NCI-H226 (cell line): ENCODE measurements at places on chromosomes 5 and 9.

DNA sequence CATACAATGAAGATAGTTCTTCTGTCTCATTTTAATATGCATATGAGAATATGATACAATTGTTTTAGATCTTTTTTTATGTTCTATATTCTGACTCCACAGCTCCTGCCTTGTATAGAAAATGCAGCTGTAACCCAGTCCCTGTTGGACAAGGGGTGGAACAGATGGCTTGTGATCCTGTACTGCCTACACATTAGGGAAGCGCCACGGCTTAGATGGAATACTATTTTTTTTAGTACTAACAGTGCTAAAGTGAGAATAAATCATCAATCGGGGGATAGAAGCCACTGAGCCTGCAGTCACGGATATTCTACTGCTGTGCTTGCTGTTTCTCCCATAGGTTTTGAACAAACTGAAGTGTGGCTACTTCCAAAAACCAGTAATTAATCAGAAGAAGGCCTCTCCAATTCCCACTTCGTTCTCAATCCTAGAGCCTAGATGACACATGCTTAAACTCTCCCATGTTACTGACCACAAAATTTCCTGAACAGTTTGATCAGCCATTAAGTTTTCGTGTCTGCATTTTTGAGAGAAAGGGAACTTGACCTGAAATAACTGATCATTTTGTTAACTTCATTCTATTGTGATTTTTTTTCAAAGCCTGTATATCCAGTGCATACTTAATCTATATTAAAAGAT, 150.3 kb downstream of the CDH18 start:
- no peak for DNase-seq

GRCh38 chr5:87081511-87082372, 185.9 kb upstream of the RASA1 start:
- no peak for DNase-seq

- DNase-seq, result no peak
Observed at GRCh38 chr5:149517461-149518122, 33.6 kb downstream of the CSNK1A1 start.

DNA sequence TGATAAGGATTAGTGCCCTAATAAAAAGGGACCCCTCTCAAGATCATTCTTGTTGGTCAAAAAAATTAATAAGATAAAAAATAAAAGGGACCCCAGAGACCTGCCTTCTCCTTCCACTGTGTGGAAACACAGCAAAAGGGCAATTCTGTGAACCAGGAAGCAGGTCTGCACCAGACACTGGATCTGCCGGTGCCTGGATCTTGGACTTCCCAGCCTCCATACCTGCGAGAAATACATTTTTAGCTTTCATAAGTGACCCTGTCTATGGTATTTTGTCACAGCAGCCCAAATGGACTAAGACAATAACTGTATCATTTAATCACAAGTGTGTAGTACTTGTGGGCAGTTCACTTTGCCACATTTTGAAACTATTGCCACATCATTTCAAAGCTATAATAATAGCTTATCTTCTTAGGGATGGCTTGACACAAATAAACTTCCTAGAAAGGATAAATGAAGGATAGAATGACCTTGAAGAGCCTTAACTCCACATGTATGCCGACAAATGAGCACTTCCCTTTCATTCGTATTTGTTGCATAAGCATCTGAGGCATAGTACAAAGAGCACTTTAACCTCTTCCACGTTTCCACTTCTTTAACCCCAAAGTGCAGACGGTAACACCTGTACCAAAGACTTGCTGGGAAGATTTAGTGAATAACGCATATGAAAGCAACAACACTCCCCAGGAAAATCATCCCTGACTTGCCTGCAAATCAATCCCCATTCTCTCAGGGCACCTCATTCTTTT, 336.5 kb downstream of the RFX3 start:
- no peak for DNase-seq

GRCh38 chr5:76022611-76023010, 60.6 kb upstream of the SV2C start:
- DNase-seq, result no peak

DNA sequence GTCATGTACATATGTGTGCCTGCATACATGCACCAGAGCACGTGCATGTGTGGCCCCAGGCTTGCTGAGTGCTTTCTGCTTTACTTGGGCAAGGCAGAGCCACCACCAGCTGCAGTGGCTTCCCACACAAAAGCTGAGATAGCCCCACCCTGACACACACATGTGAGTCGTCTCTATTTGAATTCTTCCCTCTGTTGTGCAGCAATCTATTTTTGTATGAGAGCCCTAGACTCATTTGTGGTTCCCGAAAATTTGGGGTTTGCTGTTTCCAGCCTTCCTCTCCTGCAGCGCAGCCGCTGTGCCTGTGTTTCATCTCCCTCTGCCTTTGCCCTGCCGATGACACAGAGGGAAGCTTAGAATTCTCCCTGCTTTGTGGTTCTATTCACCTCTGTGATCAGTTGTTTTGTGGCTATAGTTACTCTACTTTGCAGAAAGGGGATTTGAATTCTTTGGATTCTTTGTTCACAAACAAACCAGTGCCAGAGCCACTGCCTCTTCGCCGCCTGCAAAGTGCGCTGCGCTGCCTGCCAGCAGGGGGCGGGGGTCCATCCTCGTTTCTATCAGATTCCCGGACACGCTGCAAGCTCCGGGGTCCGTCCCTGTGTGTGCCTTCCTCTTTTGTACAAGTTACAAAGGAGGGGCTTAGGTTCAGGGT, 95.8 kb upstream of the DAP start:
- no peak for DNase-seq

- no peak for DNase-seq
Observed at GRCh38 chr9:95989297-95989696, 113.8 kb downstream of the ERCC6L2 start.

DNA sequence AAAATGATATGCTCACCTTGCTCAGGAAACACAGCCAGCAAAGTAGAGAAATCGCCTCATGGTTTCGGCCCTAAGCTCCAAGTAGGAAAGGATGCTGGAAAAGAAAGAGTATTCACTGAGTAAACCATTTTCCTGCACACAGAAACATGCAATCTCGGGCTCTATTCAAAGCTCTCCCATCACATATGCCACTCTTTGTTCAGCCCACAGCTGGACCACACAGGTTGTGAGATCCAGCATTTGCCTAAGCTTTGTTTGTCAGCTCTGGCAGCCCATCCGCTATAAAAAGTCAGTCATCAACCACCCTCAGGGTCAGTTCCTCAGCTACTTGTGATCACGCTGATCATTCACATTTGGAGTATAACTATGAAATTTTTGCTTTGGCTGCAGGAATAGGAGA, 96.5 kb upstream of the SMARCA2 start:
- no peak for DNase-seq
